Activated CD4-positive, alpha-beta T cell treated with anti-CD3 and anti-CD28 coated beads for 36 hours (primary cell): ENCODE measurements at places on chromosomes 7 and 10. TPM values are rescaled to one million over a fixed set of nuclear protein-coding genes. Genes with fewer than 3 reads are reported as not detected.

DNA sequence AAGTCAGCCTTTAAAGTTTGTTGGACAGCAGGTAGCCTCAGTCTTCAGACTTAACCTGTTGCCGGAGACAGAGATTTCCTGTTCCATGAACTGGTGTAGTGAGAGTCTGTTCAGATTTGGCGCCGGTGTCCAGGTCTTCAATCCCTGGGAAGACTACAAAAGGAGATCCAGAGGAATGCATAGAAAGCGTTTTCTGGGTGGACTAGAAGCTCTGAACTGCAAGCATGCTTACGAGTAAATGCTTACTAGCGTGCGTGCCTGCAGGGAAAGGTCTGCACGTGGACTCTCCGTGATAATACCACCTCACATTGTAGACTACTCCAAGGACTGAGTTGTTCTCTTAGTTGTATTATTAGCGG lies 878 bp downstream of the GLRX3 start:
- no peak for DNase-seq

DNA sequence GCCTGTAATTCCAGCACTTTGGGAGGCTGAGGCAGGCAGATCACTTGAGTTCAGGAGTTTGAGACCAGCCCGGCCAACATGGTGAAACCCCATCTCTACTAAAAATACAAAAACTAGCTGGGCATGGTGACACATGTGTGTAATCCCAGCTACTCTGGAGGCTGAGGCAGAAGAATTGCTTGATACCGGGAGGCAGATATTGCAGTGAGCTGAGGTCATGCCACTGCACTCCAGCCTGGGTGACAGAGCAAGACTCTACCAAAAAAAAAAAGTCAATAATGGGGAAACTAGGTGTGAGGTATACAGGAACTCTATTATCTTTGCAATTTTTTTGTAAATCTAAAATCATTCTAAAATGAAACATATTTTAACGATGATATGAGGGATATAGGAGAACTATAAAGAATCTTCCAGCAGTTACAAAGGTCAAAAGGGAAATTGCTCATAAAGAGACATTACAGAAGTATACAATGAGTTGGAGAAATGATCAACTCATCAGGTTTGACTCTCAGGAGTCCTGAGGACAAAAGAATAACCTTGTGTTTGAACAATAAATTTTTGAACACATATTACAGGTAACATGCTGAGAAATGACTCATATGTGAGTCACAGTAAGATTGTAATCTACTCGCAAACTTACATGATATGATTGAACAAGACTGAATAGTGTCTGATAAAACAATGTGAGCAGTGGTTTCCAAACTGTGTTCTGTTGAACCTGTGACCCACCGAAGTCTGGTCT lies 272.6 kb downstream of the FGFR2 start:
- no peak for DNase-seq

Gene SEPTIN14
- total RNA-seq = not detected

- DNase-seq = peak; percentile 83
Observed at GRCh38 chr10:27242951-27243551, 2.5 kb upstream of the ACBD5 start.

Gene PLAU
- 0.16 TPM for total RNA-seq

GRCh38 chr10:14050598-14050997 lies 280.1 kb downstream of the FRMD4A start:
- no peak for DNase-seq

Gene HPS1
- 53.2 TPM for total RNA-seq

DNA sequence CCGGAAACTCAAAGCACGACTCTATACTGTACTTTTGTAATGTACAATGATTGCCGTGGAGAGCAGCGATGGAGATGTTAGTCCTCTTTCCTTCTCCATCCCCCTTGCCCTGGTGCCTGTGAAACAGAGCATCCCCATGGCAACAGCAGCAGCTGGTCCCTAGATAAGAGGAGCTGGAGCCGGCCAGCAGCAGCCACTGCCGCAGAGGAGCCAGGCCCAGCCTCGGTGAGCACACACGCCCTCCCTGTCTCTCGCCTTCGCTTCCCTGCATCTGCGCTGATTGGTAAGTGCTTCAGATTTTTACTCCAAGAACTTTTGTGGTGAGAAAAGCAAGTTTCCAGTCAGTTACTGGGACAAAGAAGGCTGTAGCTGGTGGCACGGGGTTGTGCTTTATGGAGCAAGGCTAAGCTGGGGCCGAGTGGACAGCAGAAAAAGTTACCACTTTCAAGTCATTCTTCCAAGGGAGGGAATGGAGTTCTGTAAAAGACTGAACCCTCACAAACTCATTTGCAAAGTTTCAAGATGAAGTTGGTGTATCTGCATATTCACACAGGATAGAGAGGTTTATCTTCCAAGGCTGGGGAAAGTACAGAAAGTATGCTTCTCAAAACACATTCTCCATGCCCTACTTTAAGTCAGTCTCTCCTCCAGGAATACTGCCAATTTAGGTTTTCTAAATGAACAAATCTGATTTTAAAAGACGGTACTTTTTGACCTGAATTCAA lies at the start of gene PPP1R17:
TSS of gene PPP1R17 (plus strand) at position 192 of the 725 bp plus-strand sequence. CDS start 5,227 bp downstream, outside the sequence.
- DNase-seq = no peak

DNA sequence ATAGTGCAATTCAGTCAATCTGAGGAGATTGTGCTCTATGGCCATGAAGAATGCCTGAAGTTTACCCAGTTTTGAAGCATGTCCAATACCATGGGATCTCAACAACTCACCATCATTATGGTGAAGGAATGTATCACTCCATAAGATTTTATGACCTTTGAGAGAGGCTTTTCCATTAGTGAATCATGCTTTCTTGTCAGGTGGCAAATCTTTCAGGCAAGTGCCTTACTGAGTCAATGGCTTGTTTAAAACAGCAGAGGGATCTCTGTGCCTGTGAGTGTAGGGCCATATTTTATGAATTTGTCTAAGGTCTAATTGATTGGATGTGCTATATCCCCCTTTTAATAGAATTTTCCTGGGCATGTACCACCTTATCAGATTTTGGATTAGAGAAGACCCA lies 131.5 kb downstream of the CCDC7 start:
- no peak for DNase-seq

- no peak for DNase-seq
Observed at GRCh38 chr10:108167766-108168165, 1003.3 kb upstream of the SORCS1 start.

Gene ADGRA1
- total RNA-seq = not detected

Gene BAG3
- total RNA-seq = 23.8 TPM

DNA sequence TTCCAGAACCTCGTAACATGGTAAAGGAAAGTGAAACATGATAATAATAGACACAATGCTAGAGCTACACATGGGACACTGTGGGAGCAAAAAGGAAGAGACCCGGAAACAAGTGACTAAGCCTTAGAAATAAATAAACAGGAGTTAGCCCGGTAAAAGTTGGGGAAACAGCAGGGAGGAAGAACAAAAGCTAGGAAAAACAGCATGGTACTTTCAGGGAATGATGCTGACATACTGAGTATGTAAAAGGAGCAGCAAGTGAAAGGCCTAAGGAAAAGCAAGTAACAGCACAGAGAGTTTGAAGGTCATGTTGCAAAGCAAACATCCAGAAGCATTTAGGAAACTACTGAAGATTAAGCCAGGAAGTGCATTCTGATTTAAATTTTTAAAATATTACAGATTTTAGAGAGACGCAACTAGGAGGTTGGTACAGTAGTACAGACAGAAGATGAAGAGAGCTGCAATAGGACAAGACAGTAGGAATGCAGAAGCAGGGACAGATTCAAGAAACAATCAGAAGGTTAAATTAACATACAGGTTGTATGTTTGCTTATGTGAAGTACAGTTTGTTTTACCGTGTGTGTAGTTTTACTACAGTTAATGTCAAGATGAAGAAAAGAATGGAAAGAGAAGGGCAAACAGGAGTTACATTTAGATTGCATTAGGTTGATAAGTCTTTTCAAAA lies 63.7 kb downstream of the ARHGAP12 start:
- DNase-seq = no peak

DNA sequence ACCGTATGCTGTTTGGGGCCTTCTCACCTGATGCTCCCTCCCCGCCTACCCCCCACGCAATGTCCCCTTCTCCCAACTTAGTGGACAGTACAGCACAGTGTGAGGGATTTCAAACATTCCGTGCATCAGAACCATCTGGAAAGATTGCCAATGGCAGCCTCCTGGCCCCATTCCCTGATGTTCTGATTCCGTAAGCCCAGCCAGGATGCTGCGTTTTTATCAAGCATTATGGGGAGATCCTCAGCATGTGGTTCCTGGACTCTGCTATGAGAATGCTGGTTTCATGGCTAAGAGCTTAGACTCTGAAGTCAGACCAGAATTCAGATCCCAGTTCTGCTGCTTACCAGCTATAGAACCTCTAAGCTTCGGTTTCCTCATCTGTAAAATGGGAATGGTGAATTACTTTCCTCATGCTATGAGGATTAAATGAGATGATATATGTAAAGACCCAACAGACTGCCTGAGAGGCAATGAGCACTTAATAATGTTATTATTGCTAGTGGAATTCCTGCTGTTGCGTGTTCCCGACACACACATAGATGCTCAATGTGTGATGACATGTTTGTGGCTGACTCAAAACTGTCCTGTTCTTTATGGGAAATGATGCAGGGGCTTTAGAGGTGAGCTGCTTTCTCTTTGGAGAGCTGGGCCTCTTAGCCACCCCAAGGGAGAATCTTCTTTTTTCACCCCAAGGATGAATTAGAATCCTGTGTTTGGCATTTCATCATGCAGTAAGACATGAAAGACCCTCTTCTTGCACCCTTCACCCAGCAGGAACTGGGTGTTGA lies 60.8 kb upstream of the SMNDC1 start:
- peak; percentile 44 for DNase-seq

- no peak for DNase-seq
Observed at GRCh38 chr7:66640802-66641525, 12.3 kb downstream of the KCTD7 start.

- peak; percentile 30 for DNase-seq
Observed at GRCh38 chr7:95527033-95527775, 41.5 kb downstream of the ASB4 start.

GRCh38 chr10:97204826-97205679 lies 19.3 kb upstream of the SLIT1 start:
- no peak for DNase-seq

DNA sequence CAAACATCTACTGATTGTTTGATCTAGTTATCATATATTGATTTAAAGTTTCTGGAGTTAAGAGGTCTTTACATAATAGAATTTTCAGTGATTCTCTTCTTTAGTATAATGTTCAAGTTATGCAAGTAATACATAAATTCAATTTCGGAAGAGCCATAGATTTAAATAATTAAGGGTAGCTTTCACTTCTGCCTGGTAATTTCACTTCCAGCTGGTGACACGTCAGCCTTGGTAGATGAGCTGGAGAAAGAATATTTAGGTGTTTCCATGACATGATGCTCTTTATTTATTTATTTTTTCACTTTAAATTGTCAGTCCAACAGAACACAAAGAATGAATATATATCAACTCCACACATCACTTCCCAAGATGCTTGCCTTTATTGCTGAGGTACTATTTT lies 5.2 kb upstream of the OTUD1 start:
- DNase-seq = no peak

Gene SPDYE11
- total RNA-seq = not detected
